ENCODE measurements at places on chromosomes 6 and 20.

- peaks cover 1% of the 10 kb centered on the region for H3K27me3 ChIP-seq
- H3K27ac ChIP-seq, result no peak overlapping the region
Observed at GRCh38 chr6:95548188-95548786, 29.0 kb upstream of the MANEA start.

- H3K27ac ChIP-seq, result no peak overlapping the region
- no peak overlapping the region for H3K4me3 ChIP-seq
- peaks cover 2% of the 10 kb centered on the region for H3K4me1 ChIP-seq
- no peak for DNase-seq
- peaks cover 2% of the 10 kb centered on the region for H3K36me3 ChIP-seq
- H3K27me3 ChIP-seq, result peaks cover 5% of the 10 kb centered on the region
Observed at GRCh38 chr20:9070304-9070703, 1.4 kb downstream of the PLCB4 start.

GRCh38 chr20:10492065-10492464 lies 57.0 kb downstream of the SLX4IP start:
- no peak overlapping the region for H3K4me3 ChIP-seq
- H3K27me3 ChIP-seq, result no peaks in the 10 kb centered on the region

DNA sequence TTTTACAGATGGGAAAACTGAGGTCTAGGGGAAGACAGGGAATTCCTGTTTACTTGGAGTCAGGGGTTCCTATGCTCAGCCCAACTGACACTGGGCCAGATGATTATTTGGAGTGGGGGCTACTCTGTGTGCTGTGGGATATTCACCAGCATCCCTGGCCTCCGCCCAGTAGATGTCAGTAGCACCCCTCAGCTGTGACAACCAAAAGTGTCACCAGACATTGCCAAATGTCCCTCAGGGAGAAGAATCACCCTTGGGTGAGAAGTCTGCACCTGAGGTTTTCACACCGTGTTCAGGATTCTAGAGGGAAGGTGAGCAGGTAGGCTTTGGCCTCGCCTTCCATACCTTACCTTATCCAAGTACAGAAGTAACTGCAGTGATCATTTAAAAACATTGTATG lies 27.6 kb downstream of the CDH26 start:
- peaks cover 2% of the 10 kb centered on the region for H3K4me1 ChIP-seq
- H3K27me3 ChIP-seq, result no peaks in the 10 kb centered on the region
- no peak overlapping the region for H3K4me3 ChIP-seq
- H3K27ac ChIP-seq, result no peak overlapping the region
- H3K36me3 ChIP-seq, result peaks cover 7% of the 10 kb centered on the region
- DNase-seq, result no peak

DNA sequence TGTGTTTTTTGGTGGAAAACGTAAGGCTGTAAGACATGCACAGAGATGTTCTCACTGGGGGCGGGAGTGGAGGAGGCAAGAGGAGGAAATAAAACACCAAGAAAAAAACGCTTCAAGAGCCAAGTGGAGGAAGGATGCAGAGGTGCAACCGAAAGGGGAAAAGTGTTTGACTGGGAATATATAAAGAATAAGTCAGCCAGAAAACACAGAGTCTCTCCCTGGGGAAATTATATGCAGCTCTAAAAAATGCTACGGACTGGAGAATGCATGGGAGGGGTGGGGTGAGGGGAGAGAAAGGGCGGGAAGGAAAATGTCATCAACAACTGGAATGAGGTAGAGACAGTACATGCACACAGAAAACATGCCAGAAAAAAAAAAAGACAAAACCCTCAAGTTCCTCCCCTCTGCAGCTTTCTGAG lies 133.5 kb downstream of the SCML4 start:
- H3K4me3 ChIP-seq, result no peak overlapping the region
- DNase-seq, result no peak
- H3K36me3 ChIP-seq, result peaks cover 3% of the 10 kb centered on the region
- H3K27ac ChIP-seq, result no peak overlapping the region
- H3K27me3 ChIP-seq, result peaks cover 7% of the 10 kb centered on the region

DNA sequence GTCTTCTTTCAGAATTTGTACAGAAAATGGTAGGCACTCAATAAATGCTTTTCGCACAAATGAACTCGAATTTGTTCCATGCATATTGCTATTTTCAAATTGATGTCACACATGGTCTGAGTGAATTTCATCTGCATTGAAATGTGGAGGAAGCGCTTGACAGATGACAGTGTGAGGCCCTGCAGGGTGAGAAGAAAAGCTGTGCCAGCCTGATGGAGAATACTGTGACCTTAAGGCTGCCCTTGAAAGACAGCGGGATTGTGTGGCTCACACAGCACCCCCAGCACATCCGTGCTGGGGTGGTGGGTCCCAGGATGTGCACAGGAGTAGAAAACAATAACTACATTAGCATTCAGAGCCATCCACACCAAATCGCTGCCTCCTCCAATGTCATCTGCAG lies 14.8 kb upstream of the MCHR2 start:
- H3K27me3 ChIP-seq, result peaks cover 8% of the 10 kb centered on the region
- H3K27ac ChIP-seq, result no peak overlapping the region
- no peak overlapping the region for H3K4me3 ChIP-seq
- DNase-seq, result no peak
- no peaks in the 10 kb centered on the region for H3K4me1 ChIP-seq

DNA sequence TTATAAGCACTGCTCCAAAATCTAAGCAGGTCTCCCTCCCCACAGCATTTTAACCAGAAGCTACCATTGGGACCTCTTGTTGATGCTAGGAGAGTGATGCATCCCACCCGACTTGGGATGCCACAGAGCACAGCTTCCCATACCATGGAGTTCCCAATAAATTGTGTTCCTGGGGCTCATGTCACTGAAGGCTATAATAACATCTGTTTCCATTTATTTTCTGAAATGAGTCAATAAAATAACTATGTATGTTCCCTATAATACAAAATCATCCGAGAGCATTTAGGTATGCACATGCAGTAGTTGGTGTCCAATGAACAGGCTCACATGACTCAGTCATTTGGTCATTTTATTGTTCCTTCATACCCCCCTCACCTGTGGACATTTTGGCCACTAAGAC lies 204.2 kb downstream of the TBC1D7 start:
- H3K4me1 ChIP-seq, result peaks cover 7% of the 10 kb centered on the region
- no peak overlapping the region for H3K27ac ChIP-seq
- no peak overlapping the region for H3K4me3 ChIP-seq

DNA sequence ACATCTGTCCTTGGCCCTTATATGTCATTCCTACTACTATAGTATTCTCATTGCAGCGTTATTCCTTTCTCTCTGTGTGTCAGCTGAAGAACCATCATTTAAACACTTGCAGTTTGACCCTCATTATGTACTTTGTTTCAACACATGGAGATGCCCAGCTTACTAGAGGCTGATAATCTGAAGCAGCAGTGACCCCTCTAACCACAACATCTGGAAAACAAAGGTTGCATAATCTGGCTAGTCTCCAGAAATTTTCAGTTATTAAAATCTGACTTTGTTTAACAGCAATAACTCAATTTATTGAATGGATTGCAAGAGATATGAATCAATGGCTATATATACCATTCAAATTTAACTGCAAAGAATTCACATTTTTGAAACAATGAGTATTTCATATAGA lies 6.6 kb upstream of the PHIP start:
- no peak overlapping the region for H3K27ac ChIP-seq
- H3K36me3 ChIP-seq, result no peaks in the 10 kb centered on the region
- H3K27me3 ChIP-seq, result peaks cover 8% of the 10 kb centered on the region
- DNase-seq, result no peak
- peaks cover 2% of the 10 kb centered on the region for H3K4me1 ChIP-seq

- H3K27me3 ChIP-seq, result no peaks in the 10 kb centered on the region
- peak overlapping the region; percentile 97 for H3K27ac ChIP-seq
- peak overlapping the region; percentile 55 for H3K4me3 ChIP-seq
Observed at GRCh38 chr20:36845288-36845971, 30.5 kb upstream of the TLDC2 start.

DNA sequence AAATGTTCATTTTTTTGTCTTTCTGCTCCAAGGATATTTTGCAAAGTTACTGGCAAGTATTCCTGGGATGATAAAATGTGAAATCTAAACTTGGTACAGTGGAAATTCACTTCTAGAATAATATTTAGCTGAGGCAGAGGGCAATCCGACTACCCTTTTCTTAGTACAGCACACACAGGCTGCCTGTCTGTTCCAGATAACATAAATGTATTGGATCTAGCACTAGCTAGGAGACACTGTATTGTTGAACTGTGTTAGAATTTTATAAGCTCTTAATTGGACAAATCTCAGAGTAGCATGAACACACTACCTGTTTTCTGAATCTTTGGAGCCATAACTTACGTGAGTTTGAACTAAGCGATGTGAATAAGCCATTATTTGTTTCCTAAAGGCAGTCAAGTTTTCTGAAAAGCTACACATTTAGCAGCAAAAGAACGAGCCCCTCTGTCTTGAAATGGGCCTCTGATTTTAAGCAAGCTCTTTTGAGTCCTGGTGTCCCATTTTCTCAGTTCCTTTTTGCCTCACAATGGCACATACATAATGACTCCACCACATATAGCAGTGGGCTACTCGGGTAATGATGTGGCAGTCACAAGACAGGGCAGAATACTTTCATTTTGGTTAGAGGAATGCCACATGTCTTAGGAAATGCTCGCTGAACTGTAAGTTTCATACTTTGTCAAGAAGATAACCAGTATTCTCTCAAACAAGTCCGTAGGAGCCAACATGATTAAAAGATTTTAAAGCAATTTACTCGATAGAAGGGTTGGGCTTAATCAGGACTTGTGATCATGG lies 116.5 kb upstream of the ESR1 start:
- H3K4me3 ChIP-seq, result peak overlapping the region; percentile 66
- DNase-seq, result peak; percentile 48
- H3K4me1 ChIP-seq, result peaks cover 13% of the 10 kb centered on the region
- no peaks in the 10 kb centered on the region for H3K36me3 ChIP-seq
- H3K27me3 ChIP-seq, result no peaks in the 10 kb centered on the region
- H3K27ac ChIP-seq, result peak overlapping the region; percentile 97

DNA sequence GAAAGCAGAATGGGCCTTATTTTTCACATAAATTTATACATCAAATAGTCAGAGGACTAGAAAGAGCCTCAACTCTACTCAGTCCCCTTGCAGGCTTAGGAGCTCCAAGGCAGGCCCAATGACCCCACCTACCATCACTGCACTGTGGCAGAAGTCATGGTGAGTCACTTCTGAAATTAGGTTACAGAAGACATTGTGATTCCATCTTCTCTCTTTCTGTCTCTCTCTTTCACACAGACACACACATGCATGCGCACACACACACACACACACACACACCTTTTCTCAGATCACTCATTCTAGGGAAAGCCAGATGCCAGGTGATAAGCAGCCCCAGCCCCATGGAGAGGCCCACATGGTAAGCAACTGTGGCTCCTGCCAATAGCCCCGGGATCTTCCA lies 103.8 kb downstream of the C6orf118 start:
- H3K36me3 ChIP-seq, result no peaks in the 10 kb centered on the region
- no peak for DNase-seq
- H3K27me3 ChIP-seq, result no peaks in the 10 kb centered on the region

DNA sequence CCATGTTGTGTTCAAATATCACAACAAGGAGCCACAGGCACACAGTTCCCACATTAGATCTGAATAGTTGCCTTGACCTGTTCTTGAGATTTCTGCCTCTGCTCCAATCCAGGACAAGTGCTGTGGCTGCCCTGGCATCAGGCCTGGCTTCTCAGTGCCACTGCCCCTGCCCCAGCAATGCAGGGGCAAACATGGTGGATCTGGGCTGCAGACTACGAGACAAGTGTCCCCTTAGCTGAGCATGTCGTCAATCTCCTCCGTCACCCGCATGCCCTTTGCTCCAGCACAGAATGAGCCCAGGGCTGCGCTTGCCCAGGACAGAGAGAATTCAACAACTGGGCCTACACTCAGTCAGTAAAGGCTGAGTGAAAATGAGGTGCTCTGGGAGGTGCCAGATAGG lies 201.6 kb downstream of the SYNDIG1 start:
- no peaks in the 10 kb centered on the region for H3K36me3 ChIP-seq
- H3K27me3 ChIP-seq, result peaks cover 2% of the 10 kb centered on the region
- no peaks in the 10 kb centered on the region for H3K4me1 ChIP-seq
- no peak overlapping the region for H3K27ac ChIP-seq
- H3K4me3 ChIP-seq, result no peak overlapping the region

- H3K4me1 ChIP-seq, result peaks cover 8% of the 10 kb centered on the region
- no peak overlapping the region for H3K4me3 ChIP-seq
- H3K36me3 ChIP-seq, result no peaks in the 10 kb centered on the region
Observed at GRCh38 chr6:44034931-44035345, 92.3 kb downstream of the MRPL14 start.

GRCh38 chr20:63051911-63052310 lies 45.1 kb upstream of the BHLHE23 start:
- no peaks in the 10 kb centered on the region for H3K36me3 ChIP-seq
- no peak overlapping the region for H3K4me3 ChIP-seq
- no peaks in the 10 kb centered on the region for H3K4me1 ChIP-seq
- H3K27ac ChIP-seq, result no peak overlapping the region

- H3K27ac ChIP-seq, result no peak overlapping the region
- H3K4me3 ChIP-seq, result no peak overlapping the region
- H3K4me1 ChIP-seq, result peaks cover 4% of the 10 kb centered on the region
- no peaks in the 10 kb centered on the region for H3K36me3 ChIP-seq
- H3K27me3 ChIP-seq, result no peaks in the 10 kb centered on the region
- no peak for DNase-seq
Observed at GRCh38 chr6:132289756-132290155, 111.5 kb downstream of the MOXD1 start.

DNA sequence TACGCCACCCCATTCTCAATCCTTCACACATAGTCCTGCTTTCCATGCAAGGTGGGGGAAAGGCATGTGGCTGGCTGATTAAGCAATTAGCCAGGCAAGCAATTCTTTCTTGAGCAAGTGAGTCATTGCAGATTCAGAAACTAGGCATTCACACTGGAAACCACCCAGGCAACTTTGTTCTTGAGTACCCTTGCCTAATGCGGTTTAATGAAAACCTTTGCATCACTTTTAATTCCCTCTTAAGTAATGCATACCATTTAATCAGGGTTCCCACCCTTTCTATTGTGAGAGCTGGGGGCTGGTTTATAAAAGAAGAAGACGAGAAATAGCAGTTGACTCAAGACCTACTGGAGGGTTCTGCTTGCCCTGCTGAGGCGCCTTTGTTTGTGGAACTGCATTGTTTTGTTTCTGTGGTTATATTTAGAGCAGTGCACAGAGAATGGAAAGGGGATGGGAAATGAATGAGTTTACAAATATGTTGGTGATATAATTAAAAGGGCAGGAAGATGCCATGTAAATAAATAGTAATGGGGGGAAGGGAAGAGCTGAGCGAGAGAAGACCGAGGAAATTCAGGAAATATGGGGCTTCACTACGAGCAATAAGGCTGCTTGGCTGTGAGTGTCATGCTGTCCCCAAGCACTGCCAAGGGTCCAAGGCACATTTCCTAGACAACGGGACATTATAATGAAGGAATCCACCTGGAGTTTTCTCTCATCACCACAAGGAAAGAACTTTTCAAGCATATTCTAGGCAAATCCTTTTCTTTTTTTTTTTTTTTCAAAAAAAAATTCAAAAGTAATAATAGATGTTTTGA lies 48.8 kb upstream of the TSHZ2 start:
- H3K27me3 ChIP-seq, result peaks cover 8% of the 10 kb centered on the region
- H3K4me1 ChIP-seq, result peaks cover 2% of the 10 kb centered on the region
- no peaks in the 10 kb centered on the region for H3K36me3 ChIP-seq

DNA sequence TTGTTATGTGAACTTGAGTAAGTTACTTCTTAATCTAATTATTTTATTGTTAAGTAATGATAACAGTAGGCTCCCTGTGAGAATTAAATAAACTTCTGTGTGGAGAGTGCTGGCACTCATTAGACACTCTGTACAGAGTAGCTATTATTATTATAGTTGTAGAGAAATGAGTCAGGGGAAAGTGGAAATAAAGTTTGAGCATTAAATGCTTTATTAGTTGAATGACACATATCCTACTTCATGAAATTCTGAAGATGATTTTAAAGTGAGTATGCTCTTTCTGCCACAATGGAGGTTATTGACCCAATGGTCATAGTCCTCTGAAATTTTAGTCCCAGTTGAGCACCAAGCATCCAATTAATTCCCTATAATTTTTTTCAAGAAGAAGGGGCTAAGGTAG lies 5.9 kb downstream of the ECI2 start:
- no peaks in the 10 kb centered on the region for H3K27me3 ChIP-seq
- peaks cover 10% of the 10 kb centered on the region for H3K4me1 ChIP-seq
- H3K36me3 ChIP-seq, result peaks cover 54% of the 10 kb centered on the region
- no peak overlapping the region for H3K4me3 ChIP-seq
- DNase-seq, result no peak
- H3K27ac ChIP-seq, result no peak overlapping the region

Measured in memory B cell (primary cell).